Caco-2 (cell line): ENCODE measurements at places on chromosomes 2 and 18. TPM values are rescaled to one million over a fixed set of nuclear protein-coding genes. Genes with fewer than 3 reads are reported as not detected.

ELOA2 gene
- total RNA-seq: not detected in 2 replicates

GRCh38 chr2:190482451-190482850 lies 52.1 kb downstream of the NEMP2 start:
- DNase-seq: no peak

DYTN gene
- not detected in 2 replicates for total RNA-seq

PRSS56 gene
- not detected in 2 replicates for total RNA-seq
